ENCODE measurements at places on chromosomes 5 and 9. TPM values are rescaled to one million over a fixed set of nuclear protein-coding genes. Genes with fewer than 3 reads are reported as not detected.

Gene GPX8
- not detected for polyA plus RNA-seq

Gene ENHO
- polyA plus RNA-seq: 1.00 TPM

Gene MOB3B
- 0.27 TPM for polyA plus RNA-seq

Gene VCAN
- polyA plus RNA-seq: 1.6 TPM

Gene KIF24
- polyA plus RNA-seq: 0.25 TPM

Gene IARS1
- polyA plus RNA-seq: 34.3 TPM

Gene OLFML2A
- not detected for polyA plus RNA-seq

DNA sequence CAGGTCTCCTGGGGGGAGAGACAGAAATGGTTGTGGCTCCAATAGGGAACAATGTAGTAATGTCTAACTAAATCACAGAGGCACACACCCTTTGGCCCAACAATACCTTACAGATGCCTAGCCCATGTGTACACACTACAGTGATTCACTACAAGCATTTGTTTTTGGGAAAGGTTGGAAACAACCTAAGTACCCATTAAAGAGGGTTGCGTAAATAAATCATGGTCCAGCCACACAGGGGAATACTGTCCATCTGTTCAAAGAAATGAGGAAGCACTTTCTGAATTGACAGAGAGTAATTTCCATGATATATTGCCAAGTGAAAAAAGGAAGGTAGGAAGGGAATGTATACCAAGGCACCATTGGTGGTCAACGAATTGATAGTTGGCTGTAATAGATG lies 22.0 kb upstream of the GTF3C5 start:
- no peak for DNase-seq

GRCh38 chr9:35748242-35748857 lies 678 bp downstream of the GBA2 start:
- DNase-seq: no peak

GRCh38 chr9:68625559-68625958 lies 79.5 kb upstream of the PIP5K1B start:
- no peak for DNase-seq

- no peak for DNase-seq
Observed at GRCh38 chr9:94014066-94014654, 59.0 kb upstream of the BARX1 start.

- DNase-seq: no peak
Observed at GRCh38 chr5:174690271-174690670, 34.1 kb upstream of the MSX2 start.

GRCh38 chr5:10981932-10982331 lies 220.9 kb upstream of the DAP start:
- DNase-seq: no peak

DNA sequence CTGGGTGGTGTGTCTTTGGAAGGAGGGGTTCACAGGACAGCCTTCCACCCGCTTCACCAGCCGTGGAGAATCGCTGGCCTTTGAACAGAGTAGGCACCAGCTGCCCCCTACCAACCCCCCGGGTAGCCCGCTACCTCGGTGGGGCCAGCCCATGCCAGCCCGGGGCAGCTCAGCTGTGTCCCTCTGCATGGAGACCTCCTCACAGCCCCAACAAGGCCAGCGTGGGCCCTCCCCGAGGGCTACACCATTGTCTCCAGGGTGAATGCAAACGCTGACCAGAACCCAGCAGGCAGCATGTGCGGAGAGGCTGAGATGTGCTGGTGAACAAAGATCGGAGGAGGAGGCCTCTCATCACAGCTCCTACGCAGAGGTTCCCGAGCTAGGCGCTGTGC lies 51.9 kb downstream of the LMX1B start:
- no peak for DNase-seq

DNA sequence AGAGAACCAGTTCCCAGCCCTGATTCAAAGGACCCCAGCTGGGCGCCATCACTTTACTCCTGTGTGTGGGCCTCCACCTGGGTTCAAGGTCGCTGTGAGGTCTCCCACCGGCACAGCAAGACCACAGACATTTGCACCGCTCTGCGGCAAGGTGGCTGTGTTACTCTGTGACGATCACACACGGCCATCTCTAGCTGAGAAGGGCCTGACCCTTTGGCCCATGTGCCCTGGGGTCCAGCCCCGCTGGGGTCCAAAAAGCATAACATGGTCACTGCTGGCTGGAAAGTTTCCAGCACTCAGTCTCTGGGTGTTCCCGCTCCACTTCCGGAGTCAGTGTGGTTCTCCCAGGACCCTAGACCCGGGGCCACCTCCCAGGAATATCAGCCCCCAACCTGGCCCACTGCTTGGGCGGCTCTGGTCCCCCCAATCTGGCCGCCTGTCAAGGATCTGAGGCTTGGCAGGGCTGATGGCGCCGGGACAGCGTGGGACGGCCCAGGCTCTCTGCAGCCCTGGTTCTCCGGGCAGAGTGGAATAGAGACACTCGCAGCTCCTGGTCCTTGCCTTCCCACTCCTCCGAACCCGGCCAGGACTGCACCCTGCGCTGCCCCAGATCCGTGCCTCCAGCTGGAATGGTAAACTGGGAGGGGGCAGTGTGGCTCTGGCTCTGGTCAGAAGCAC lies 3.9 kb upstream of the LMX1B start:
- DNase-seq: no peak

DNA sequence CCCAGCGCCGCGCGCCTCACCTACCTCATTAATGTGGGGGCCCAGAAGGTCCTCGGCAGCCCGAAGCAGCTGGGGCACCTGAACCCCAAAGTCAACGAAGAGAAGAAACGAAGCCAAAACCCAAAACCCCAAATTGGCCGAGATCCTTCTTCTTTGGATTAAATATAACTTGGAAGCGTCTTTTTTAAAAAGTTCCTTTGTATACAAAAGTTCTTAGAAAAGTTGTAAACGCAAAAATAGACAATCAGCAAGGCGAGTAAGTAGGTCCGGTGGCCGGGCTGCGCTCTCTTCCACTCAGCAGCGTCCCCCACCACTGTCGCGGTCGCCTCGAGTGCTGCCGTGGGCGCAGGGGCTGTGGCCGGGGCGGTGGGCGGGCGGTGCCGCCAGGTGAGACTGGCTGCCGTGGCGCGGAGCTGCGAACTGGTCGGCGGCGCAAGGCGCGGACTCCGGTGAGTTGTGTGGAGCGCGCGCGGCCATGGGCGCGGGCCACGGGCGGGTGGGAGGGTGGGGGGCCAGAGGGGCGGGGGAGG lies 360 bp downstream of the KLF4 start:
- DNase-seq: no peak

DNA sequence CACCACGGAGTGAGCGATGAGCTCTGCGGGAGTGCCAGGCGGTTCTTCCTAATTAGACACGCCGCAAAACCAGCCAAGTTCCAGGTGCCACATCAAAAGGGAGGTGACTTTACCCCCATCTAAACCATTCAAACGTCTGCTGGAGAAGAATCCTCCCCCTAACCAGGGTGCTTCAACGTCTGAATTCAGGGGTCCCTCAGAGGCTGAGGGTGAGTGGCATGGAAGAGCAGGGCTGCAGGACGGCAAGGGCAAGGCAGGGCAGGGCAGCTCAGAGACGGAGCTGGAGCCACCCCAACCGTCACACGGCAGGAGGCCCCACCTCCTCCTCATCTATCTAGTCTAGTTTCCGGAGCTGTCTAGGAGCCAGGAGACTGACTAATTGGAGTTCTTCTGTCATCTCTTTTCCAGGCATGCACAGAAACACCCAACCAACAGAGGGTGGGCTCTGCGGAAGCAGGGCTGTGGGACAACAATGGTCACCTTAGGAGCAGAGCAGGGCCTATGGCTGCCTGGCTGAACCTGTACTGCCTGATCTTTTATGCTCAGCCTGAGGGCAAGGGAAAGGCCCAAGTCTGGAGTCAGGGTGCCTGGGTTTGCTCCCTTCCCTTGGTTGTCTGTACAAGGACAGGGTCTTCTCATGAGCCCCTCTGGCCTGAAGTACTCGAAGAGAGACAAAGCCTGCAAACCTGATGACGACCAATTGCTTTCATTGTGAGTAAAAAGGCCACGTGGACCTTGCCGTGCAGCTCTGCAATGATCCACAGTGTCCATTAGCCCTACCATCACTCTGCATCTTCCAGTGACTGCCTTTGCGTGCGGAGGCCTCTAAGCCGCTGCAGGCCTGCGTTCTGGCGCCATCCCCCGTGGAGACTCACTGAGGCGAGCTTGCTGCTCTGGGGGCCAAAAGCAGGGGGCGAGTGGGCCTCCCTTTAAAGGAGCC lies 81.0 kb upstream of the SLC25A51 start:
- no peak for DNase-seq

DNA sequence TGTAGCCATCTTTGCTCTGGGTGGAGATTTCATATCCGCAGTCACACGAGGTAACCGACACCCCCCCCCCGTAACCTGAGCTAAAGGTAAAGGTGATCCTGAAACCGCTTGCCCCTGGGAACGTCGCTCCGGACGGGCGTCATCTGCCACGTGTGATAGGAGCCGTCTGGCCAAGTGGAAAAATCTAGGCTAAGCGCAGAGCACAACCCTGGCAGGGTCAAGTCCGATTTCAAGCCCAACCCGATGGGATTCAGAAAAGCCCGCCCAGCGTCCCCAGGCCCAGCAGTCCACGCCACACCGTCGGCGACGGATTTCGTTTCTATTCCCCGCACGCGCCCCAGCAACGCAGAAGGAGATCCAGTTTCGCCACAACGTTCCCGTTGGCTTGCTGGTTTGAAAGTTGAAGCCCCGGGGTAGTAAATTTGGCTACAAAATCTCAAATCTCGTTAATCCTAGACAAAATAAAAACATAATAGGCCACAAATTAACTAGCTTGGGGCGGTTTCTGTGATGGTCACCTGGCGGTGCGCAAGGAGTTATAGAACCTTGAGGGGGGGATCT lies 32.4 kb upstream of the NFIB start:
- no peak for DNase-seq

DNA sequence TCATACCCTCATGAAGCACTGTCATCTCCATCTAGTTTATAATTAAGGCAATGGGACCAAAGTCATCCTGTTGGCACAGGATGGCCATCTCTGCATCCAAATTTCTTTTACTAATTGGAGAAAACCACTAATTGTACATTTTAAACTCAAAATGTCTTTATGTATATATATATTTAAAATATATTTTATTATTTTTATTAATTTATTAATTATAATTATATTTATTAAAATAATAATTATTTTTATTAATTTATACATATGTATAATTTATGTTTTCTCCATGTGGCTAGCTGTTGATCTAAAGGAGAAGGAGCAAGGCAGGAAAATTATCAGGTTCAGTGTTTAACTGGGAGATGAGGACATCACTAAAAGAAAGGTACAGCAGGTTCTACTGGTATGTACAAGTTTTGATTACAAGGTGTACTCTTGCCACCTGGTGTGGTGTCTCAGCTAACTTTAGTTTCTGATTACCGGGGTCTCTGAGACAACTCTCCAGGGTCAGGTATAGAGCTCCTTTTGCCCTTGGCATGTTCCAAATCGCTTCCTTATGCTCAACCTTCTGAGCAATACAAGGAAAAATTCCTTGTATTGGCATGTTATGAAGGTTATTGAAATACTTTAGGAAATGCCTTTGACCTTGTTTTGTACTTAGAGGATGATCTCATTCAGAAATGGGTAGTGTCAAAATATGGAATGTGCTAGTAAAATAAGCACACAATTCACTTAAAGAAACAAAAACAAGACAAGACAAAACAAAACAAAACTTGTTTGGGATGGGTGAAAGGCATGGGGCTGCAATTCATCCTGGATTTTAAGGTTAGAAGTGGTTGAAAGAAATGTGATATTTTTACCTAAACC lies 79.6 kb downstream of the GHR start:
- DNase-seq: no peak

GRCh38 chr9:69579032-69579758 lies 93.0 kb downstream of the APBA1 start:
- no peak for DNase-seq

DNA sequence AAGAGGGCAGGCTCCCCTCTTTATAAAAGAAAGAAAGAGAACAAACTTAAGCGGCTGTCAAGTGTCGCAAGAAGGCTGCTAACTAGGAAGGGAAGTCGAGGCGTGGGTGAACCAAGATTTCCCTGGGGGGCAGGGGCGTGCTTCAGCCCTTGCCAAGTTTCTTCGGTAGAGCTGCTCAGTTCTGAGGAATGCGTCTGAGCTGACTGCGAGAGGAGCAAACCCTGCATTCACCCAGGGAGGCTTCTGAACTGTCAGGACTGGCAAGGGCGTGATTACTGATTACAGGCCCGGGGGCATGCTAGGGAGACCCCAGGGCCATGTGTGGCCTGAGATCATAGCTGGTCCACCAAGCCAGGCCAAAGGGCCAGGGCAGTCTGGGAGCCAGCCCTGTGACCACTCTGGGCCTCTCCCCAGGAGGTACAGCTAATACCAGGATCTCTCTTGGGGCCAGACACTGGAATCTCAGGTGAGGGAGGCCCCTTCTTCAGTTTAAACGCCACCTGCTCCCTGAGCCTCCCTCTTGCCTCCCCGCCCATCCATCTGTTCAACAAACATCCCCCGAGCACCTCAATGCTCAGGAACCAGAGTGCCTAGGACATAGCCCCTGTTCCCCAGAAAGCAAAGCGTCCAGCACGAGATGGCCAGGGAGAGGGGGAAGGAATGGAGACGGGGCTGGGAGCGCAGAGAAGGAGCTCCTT lies 30.9 kb downstream of the SARDH start:
- DNase-seq: no peak

Measured in immature natural killer cell (primary cell).